ENCODE measurements at places on chromosomes 1 and 21. TPM values are rescaled to one million over a fixed set of nuclear protein-coding genes. Genes with fewer than 3 reads are reported as not detected.

Gene OR6N1
- not detected for total RNA-seq

Gene CRYBG2
- total RNA-seq, result 12.8 TPM

Gene CITED4
- 5.8 TPM for total RNA-seq

Gene CELA3B
- 0.42 TPM for total RNA-seq

Gene SNX7
- total RNA-seq, result 45.0 TPM

Gene ALX3
- not detected for total RNA-seq

Gene LCA5L
- 0.98 TPM for total RNA-seq

Gene BLACAT1
- total RNA-seq, result 0.37 TPM

Gene LRRC38
- not detected for total RNA-seq

GRCh38 chr1:66274634-66275033 lies 259.3 kb upstream of the SGIP1 start:
- no peak for DNase-seq

DNA sequence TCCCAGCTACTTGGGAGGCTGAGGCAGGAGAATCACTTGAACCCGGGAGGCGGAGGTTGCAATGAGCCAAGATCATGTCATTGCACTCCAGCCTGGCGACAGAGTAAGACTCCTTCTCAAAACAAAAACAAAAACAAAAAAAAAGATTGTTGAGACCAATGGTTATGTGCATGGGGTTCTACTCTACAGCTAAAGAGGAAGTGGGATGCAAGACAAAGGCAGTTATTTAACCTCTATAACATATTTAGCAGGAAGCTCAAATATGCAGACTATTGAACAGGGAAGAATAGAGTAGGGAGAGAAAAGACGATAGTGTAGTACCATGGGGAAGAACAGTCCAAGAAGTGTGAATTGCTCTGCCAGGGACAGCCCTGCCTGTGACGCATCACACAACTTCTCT lies 227.7 kb downstream of the SMYD3 start:
- no peak for DNase-seq

DNA sequence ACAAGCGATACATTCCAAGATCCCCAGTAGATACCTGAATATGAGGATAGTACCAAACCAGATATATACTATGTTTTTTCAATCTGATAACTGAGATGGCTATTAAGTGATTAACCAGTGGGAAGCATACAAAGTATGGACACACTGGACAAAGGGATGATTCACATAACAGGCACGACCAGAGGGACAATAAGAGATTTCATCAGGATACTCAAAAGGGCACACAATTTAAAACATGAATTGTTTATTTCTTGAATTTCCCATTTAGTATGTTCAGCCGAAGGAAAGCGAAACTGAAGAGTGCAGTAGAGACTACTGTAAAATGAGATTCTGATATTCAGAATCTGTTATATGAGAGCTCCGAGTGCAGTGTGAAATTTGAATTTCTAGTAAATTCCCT lies 10.6 kb downstream of the ZZZ3 start:
- no peak for DNase-seq

GRCh38 chr21:41466024-41466820 lies 40.2 kb downstream of the MX1 start:
- no peak for DNase-seq

- DNase-seq, result no peak
These were observed 187.7 kb upstream of the ADAMTS5 start for GRCh38 chr21:27154451-27155129.

GRCh38 chr1:221937155-221937953 lies 195.5 kb upstream of the DUSP10 start:
- DNase-seq, result no peak

- no peak for DNase-seq
These were observed 100.5 kb upstream of the NEK7 start for GRCh38 chr1:198056255-198056654.

DNA sequence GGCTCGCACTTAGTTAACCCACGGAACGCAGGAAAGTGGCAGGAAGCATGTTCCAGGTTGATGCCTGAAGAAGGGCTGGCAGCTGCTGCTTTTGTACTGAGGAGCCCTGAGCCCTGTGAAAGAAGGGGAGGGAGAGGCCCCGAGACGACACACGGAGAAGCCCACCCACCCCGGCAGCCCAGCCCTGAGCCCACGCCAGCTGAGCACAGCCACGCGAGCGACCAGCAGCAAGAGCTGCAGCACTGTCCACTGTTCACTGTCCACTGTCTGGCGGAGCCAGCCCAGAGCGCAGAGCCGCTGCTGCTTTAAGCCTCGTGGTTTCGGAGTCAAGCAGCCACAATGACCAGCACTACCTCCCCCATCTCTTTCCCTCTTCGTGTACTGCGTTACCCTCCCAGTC lies 5.3 kb downstream of the LRRC47 start:
- DNase-seq, result no peak

GRCh38 chr1:192809307-192810252 lies 741 bp downstream of the RGS2 start:
- DNase-seq, result peak; percentile 46

- no peak for DNase-seq
These were observed 94.6 kb downstream of the IGSF21 start for GRCh38 chr1:18201997-18202719.

GRCh38 chr1:11703357-11704193 lies 12.1 kb downstream of the DRAXIN start:
- DNase-seq, result no peak

GRCh38 chr1:226845624-226846023 lies 24.8 kb upstream of the PSEN2 start:
- no peak for DNase-seq

DNA sequence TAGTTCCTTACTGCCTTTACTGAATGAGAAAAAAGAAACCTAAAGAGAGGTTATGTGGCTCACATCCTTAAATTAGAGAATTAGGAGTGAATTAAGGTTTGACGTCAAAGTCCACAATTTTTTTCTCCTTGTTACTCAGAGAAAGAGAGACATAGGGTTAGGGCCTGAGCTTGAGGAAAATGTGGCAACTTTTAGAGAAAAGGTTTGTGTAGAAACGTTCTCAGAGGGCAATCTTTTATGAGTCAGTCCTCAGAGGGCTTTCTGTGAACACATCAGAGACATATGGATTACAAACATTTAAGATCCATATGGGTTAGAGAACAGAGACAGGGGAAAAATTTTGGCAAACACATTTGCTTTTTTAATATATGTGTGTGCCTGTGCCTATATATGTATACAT lies 242.8 kb downstream of the TGFB2 start:
- no peak for DNase-seq

GRCh38 chr1:167546935-167547334 lies 6.6 kb downstream of the CREG1 start:
- DNase-seq, result no peak

DNA sequence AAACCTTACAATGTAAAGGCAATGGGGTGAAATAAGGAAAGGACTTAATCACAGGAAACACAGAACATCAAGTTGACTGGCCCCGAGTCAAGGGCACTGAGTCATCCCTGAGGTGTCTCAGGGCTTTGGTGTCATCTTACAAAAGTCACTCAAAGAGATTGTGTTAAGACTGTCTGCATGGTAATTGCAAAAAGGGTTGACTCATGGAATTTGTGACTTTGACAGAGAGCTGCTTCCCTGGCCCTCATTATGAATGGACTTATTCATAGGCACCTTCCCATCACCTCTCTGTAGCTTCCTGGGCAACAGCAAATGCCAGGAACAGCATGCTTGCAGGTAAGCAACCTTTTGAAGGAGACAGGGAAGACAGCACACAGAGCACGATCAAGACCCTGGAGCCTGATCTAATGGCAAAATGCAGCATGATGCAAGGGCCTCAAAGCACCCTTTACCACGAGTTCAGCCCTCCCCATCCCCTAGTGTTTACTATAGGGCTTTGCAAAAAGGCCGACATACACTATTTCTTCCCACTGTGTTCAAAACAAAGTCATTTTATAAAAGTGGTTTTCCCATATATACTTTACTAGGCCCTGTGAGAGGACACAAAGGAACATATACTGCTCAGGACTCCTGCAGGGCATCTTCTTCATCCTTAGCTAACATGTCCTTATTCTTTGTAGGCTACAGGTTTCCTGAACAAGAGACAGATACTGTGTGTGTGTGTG lies 17.1 kb downstream of the ZP4 start:
- no peak for DNase-seq

All from colonic mucosa (tissue), 4 donors.